ENCODE measurements at places on chromosomes 16 and 17.
A peak's percentile ranks its signal among the peaks of the same experiment; 100 is the strongest.

DNA sequence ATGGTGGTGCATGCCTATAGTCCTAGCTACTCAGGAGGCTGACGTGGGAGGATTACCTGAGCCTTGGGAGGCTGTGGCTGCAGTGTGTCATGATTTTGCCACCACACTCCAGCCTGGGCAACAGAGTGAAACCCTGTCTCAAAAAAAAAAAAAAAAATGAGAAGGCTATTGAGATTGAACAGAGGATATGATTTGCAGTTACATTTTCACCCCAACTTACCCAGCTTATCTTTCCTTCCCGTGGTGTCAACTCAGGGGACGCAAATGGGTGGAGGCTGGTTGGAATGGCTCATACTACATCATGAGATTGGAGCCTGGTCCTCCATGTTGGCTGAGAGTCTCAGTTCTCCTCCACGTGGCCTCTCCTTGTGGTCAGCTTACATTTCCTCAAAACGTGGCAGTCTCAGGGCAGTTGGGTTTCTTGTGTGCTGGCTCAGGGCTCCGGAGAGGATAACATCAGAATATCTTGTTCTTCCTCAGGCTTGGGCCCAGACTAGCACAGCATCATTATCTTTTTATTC lies 17.2 kb upstream of the NSMCE1 start:
- DNase-seq, result no peak

DNA sequence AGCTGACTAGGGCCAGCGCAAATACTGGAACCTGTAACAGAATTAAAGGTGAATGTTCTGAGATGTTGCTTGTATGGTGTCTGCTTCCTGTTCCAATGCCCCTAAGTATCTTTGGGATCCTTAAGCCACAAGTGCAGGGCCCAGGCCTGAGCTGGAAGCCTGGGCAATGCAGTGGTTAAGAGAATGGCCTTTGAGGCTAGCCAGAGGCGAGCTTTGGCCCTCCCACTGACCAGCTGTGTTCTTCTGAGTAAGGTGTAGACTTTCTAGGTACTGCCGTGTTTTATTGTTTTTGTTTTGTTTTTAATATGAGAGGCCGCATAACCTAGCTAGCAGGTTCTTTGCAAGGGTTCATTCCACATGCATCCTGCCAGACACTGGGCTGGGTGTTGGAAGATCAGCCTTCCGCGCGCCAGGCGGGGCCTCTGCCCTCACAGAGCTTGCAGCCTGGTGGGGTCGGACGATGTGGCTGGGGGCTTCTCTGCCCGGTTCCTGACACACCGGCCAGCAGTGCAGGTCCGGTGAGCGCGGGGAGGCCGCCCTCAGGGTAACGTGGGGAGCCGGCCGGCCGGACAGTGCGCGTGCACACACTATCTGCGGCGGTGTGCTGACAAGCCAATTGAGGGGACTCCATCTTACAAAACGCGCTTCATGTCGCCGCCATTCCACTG lies 551 bp upstream of the MLX start:
- no peak for DNase-seq

- no peak for DNase-seq
Observed at GRCh38 chr16:102060-102855, 24.2 kb downstream of the MPG start.

DNA sequence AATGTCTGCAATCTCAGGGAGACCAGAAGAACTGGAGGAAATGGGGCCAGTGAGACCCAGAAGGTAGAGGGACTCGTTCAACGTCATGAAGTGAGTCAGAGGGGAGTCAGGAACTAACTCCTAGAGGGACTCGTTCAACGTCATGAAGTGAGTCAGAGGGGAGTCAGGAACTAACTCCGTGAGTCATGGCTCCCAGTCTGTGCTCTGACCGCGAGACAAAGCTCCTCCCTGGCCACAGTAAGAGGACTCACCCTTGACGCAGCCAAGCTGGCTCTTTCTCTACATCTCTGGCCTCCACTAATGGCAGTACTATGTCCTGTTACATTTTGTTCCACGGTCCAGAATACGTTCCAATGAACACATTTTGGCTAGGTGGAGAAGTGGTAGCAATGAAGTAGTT lies 902.5 kb downstream of the KCNJ2 start:
- DNase-seq, result peak; percentile 91

DNA sequence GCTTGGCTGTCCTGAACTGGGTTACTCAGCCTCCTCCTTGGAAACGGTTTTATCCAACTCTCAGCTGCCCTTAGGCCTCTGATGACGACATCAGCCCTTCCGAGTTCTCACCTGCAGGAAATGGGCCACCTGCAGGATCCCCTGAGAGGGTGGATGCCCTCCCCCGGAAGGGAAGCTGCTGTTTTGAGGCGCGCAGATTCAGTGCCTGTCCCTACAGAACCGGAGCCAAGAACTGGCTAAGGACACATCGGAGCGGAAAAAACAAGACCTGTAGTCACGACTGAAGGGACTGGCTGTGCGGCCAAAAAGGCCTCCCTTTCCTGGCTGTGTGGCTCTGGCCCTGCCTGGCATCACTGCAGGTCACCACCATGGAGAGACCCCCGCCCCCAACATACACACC lies 11.7 kb upstream of the C16orf95 start:
- peak; percentile 13 for DNase-seq

DNA sequence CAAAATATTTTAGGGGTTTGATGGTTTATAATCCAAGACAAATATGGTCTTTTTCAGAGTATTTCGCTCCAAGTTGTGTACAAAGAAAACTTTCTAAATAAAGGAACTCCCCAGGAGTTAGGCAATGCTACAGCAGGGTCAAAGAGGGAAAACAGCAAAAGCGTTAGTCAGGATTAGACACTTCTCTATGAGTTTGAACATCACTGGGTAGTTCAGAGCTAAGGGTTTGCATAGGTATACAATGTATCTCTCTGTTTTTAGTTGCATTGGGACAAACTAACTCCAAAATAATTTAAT lies 34.8 kb downstream of the FAM20A start:
- no peak for DNase-seq

GRCh38 chr17:72183194-72183685 lies 62.4 kb downstream of the SOX9 start:
- no peak for DNase-seq

DNA sequence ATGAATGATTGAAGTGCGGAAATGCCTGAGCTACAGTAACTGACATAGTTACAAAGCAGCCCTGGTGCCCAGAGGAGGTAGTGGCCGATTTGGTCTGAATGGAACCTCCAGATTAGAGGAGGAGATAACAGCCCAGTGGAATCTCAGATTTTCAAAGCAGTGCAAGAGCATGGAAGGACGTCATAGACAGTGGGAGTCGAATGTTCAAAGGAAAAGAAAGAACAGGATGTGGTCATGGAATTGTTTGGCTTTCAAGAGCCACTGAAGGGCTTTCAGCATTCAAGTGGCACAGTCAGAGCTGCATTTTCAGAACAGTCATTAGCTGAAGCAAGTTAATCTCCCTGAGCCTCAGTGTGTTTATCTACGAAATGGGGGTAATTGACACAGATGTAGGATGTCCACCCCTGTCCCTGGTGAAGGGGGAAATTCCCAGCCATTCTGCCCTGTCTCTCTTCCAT lies 104.6 kb upstream of the CACNG3 start:
- DNase-seq, result no peak

GRCh38 chr17:57084361-57084801 lies 665 bp upstream of the AKAP1 start:
- peak; percentile 65 for DNase-seq

DNA sequence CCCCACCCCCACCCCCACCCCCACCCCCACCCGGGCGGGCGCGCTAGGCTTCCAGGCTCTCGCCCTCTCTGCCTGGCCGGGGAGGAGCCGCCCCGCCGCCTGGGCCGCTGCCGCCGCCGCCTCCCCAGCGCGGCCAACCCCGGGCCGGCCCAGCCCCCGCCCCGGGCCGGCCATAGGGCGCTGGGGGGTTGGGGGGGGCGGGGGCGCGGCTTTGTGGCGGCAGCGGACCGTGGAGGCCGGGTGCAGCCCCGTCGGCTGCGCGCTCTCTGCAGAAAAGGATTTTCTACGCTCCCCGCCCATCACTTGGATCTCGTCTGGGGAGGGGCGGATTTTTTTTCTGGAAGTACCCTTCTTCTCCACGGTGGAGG lies 230.9 kb downstream of the MRTFB start:
- DNase-seq, result no peak

- DNase-seq, result peak; percentile 14
Observed at GRCh38 chr16:23434380-23434779, 18.6 kb downstream of the COG7 start.

- DNase-seq, result no peak
Observed at GRCh38 chr17:3222505-3222904, 15.0 kb downstream of the OR1A1 start.

GRCh38 chr17:60524463-60525327 lies 1.3 kb downstream of the APPBP2 start:
- DNase-seq, result no peak

- DNase-seq, result no peak
Observed at GRCh38 chr17:41682631-41683030, 6.1 kb upstream of the EIF1 start.

DNA sequence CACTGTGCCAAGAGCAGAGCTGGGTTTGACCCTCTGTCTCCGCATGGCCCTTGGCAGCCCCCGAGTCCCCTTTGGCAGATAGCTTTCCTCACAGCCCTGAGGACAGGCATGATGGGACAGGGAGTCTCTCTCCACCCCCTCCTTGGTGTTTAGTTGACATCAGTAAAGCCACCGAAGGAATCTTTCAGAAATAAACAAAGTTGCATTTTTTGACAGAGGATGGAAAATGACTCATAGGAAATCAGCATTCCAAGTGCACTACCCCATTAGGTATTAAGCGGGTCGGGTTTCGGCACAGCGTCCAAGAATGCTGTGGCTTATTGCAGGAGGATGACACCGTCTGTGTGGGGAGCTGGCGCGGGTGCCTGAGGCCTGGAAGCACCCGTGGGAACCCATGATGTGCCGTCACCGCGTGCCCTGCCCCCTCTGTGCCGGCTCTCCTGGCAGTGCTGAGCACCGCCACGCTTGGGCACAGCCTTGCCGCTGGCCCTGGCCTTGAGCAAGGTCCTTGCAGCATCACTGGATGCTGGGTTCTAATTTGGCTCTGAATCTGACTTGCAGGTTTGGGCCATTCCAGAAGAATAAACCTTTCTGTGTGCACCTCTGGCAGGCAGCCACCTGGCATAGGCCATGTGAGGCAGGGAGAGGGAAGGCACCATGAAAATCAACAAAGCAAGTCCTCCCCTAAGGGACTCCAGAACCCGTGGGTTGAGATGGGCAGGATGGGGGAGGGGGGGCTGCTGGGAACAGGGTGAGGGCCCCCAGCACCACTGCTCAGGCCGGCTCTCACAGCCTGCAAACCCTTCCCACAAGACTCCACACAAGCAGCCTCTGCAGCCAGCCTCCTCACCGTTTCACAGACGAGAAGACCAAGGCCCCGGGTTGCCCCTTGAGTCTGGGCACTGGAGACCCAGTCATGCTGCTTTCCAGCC lies 50.5 kb upstream of the ZNF469 start:
- DNase-seq, result peak; percentile 94

DNA sequence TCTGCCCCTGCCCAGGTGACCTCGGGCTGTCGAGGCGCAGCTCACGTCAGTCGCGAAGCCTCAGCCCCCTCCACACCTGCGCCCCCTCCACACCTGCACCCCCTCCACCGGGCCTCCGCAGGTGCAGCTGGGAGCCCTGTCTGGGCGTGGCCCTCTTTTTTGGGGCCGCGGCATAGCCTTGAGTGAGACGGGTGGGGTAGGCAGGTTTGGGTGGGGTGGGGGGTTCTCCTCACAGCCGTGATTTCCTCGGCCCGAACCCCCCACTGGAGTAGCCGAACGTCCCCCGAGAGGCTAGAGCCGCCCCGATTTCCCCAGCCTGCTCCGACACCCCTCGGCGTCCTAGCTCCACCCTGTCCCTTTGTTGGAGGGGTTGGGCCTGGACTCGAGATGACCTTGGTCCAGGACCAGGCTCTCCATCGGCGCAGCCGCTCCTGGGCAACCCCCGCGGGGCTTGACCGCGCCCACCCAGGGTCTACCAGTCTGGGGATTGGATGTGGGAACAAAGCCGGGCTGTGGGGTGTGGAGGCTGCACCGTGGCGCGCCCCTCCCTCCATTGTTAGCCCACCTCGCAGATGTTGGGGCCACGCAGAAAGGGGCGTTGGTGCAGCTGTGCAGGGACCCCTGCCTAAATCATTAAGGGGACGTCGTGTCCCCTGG lies 626 bp downstream of the TUBB3 start:
- DNase-seq, result no peak

DNA sequence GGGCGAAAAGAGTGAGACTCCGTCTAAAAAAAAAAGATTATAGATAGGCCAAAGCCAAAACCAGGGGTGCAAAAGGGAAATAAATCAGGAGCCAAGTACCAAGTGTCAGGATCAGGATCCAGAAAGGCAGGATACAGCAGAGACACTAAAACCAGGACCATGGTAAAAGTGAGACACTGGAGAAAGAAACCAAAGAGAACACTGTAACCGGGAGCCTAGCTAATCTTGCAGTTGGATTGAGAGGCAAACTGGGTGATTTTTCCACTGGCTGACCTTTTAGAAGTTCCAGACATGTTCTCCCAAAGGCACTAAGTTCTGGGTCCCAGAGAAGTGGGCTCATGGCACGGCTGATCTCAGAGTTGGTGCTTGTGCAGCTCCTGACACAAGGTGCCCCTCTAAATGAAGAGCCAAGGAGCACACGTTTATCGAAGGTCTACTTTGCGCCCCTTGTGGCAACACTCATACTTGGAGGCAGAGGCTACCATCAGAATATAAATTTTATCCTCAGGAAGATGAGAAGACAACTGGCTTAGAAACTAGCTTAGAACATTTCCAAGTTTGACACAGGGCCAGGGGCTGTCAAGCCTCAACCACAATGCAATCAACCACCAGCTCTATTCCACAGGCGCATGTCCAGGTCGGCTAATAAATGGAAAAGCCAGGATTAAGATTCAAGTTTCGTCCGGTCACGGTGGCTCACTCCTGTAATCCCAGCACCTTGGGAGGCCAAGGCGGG lies 27.5 kb upstream of the HELZ start:
- no peak for DNase-seq

DNA sequence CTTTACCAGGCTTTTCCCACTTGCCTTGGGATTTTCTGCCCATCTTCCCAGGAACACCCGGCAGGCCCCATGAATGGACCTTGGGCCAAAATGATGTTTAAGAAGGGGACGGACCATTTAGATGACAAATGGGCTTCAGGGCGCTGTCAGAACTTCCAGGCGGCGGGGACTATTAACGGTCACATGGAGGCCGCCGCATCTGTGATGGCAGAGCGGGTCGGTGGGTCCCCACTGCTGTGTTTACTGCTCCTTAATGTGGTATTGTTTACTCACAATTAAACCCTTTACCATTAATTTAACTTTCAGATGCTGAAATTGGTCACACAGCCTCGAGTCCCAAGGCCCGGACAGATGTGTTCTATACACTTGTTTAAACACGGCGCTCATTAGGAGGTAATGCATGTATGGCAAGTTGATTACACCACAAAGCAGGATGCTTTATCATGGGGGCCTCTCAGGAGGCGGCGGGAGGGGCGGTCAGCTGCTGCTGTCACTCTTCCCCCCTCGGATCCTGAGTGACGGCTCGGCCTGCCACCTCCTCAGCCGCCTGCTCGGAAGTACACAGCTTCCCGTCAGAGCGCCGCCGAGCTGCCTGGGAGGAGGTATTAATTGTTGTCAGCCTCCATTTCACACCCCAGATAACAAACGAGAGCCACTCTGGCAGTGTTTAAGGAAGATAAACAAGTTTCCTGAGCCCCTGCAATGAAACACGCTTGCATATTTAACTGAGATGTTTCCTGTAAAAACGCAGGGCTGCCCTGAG lies 83.9 kb upstream of the IRX3 start:
- DNase-seq, result no peak

Measured in foreskin keratinocyte (primary cell).